Activated CD4-positive, CD25-positive, alpha-beta regulatory T cell treated with anti-CD3 and anti-CD28 coated beads, Interleukin-2, amount 50 U/mL, for 16 hours (primary cell): ENCODE measurements at places on chromosomes 4 and X.

GRCh38 chr4:24229978-24230377 lies 340.1 kb upstream of the PPARGC1A start:
- DNase-seq: no peak

GRCh38 chrX:86002076-86002896 lies 45.1 kb downstream of the CHM start:
- DNase-seq: no peak

GRCh38 chr4:4763822-4764557 lies 95.5 kb upstream of the MSX1 start:
- no peak for DNase-seq

DNA sequence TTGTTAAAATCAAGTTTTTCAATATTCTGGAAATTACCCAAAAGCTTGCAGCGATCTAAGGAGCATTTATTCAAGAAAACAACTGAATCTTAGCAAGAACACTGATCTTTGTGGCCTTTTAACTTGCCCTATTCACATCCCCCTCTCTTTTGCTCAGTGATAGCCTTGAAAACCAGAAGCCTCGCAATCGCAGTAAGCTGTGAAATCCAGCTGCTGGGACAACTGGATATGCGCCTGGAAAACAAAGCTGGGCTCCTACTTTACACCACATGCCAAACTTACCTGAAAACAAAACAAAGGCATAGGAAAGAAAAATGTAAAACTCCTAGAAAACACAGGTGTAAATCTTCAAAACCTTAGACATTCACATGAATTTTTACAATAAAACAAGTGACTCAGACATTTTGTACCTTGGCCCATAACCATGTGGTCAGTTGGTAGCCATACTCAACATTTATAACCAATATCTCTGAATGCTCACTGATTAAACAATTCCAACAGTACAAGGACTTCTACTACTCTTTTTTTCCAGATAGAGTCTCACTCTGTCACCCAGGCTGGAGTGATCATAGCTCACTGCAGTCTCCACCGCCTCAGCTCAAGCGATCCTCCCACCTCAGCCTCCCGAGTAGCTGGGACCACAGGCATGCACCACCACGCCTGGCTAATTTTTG lies 15.6 kb downstream of the SLC25A53 start:
- DNase-seq: no peak

DNA sequence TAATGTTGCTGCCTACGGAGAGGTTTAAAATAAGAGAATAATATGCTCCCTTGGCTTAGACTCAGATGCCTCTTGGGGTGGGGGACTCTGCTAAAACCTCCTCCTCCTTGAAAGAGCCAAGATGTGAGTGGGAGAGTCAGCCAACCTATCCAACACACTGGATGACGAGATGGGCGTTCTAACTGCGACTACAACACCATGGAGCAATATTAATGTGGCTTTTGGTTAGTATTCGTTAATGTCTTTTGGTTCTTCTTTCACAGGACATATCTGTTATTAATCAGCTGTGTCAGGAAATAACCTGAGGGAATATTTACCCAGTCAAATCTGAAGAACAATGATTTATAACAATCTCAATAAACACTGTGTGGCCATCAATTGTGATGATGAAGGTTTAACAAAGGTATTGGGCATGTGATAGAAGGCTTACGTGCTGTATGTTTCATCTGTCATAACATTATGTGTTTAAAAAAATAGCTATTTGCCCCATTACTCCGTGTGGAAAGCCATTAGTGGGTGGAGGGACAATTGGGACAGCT lies 143.5 kb upstream of the FTHL17 start:
- no peak for DNase-seq

GRCh38 chr4:127203562-127204200 lies 429.1 kb upstream of the INTU start:
- DNase-seq: no peak

- no peak for DNase-seq
Measured at GRCh38 chr4:71231129-71232055, 107.4 kb upstream of the SLC4A4 start.

GRCh38 chr4:162645381-162645780 lies 481.6 kb upstream of the FSTL5 start:
- DNase-seq: no peak

DNA sequence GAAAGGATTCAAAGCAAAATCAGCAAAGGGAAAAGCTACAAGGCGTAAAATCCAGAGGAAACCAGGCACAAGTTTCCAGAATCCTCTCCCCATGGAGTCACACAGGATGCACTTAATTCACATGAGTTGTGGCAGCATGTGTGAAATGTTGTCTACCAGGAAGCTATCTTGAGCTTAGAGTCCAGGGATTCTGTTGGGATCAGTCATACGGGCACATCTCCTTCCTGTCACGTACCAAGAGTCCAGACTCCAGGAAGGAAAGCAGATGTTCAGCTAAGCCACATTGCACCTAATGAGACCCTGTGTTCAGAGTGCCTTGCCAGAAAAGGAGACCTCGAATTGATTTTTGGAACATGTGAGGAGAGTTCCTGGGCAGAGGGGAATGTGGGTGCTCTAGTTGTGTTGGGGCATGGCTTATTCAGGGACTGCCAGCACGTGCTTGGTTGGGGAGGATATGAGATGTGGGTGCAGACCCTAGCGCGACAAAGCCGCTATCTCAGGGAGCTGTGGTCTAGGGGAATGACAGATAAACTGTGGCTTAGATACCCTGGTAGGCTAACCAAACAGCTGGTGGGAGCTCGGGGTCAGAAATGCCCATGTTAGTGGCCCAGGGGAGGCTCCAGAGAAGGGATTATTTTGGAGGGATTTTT lies 70.0 kb downstream of the EVC start:
- no peak for DNase-seq
